ENCODE measurements at places on chromosomes 1 and 21.
A peak's percentile ranks its signal among the peaks of the same experiment; 100 is the strongest.

DNA sequence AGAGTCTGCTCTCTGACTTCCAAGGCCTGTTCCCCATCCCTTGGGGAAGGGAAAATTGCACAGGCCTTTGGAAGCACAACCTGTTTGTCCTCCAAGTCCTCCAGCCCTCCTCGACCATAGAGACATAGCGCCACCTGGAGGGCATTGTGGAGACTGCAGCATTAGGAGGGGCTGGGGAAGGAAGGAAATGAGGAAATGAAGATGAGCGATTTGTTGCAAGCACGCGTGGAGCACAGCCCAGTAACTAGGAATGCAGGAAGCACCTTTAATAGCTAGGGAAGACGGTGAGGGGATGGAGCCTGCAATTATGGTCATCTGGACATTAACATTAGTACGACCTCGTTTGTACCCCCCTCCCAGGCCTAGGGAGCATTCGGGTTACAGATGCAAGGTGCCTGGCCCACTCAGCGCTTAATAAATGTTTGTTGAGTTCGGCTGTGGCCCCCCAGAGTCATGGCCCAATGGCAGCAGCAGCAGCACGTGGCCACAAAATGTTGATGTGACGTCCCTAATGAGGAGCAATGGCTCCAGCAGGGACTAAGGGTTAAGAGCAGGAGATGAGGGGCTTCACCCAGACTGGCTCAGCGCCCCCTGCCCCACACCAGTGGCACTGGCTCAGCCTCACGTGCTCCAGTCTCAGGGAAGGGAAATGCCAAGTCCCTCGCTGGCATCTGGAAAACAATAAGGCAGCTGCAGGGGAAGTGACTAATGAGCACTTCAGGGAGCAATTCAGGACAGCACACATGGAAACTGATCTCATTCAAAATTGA lies 8.0 kb upstream of the CAMK2N1 start:
- DNase-seq, result peak; percentile 93

GRCh38 chr1:181438013-181438412 lies 45.3 kb upstream of the CACNA1E start:
- DNase-seq, result no peak

DNA sequence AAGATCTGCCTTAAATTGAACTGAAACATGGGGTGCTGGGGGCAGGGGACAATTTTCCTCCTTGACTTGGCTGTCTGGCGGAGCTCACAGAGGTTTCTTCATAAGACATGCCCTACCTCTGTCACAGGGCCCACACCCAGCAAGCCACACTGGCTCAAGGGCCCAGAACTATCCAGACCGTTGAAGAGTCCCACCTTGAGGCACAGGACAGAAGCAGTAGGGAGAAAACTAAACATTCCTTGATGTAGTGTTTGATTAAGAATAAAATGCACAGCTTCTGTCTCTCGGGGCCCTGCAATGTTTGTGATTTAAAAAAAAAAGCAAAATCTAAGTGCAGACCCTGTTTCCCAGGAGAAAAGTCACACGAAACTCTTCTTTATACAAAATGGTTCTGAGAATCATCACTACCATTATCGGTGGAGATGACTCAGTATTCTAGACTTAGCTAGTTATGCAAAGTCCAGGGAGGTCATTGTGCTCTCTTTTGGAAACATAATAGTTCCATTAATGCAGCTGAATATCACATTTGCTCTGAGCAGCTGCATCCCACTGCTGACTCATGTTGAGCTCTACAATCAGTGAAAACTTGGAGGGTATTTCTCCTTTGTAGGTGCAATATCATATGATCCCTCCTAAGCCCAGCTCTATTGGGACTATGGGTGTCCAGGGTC lies 53.6 kb upstream of the DIRAS3 start:
- DNase-seq, result no peak

GRCh38 chr1:175313672-175314225 lies 121.2 kb upstream of the KIAA0040 start:
- DNase-seq, result no peak

- no peak for DNase-seq
Measured at GRCh38 chr1:11144570-11145256, 44.4 kb upstream of the ANGPTL7 start.

GRCh38 chr1:10540277-10541005 lies 65.7 kb downstream of the PEX14 start:
- no peak for DNase-seq

GRCh38 chr1:23930861-23931490 lies 17.8 kb upstream of the CNR2 start:
- no peak for DNase-seq

Data from WTC11 (cell line).